Astrocyte of the cerebellum (primary cell): ENCODE measurements at places on chromosomes 3 and 15.
A peak's percentile ranks its signal among the peaks of the same experiment; 100 is the strongest.

DNA sequence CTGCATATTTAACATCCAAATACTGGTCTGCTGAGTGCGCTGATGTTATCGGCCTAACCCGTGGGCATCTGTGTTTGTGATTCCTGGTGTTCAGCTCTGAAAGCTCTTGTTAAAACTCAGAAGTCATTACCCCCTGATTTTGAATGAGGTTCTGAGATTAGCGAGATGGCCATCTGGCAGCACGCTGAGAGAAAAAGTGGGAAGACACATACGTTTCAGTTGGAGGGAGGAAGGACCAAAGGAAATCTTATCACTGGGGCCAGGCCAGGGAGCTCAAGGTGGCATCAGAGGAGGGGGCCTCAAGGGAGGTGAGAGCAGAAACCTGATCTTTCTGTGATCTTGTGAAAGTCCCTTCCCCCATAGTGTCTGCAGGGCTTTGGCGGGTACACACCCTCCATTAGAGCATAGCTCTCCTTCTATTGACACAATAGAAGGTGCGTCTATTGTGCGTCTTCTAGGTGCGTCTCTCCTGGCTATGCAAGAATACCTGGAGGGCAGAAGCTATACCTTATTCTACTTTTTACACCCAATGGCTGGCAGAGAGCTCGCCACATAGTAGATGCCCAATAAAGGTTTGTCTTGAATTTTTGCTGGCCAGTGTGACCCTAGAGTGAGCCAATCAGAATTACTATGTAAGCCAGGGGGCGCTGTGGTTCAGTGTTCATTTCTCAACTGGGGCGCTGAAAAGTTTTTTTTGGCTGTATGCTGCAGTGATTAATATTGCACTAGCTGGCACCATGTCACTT lies 182.4 kb downstream of the SHQ1 start:
- no peak for DNase-seq

- DNase-seq: no peak
Measured at GRCh38 chr3:81765400-81765799, 4.0 kb upstream of the GBE1 start.

DNA sequence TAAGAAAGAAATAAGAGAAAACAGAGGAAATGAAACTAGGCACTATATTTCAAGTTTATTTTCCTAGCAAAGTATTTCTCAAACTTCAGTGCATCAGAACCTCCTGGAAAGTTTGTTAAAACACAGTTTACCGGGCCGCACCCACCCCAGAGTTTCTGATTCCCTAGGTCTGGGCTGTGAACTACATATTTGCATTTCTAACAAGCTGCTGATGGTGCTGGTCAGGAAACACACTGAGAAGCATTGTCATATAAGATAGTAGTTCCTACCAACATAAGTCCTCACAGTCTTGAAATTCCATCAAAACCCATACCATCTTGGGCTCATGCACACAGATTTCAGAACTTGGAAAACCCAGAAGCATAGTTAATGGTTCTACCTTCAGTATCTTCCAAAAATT lies 8.3 kb downstream of the SLC9A9 start:
- DNase-seq: no peak

DNA sequence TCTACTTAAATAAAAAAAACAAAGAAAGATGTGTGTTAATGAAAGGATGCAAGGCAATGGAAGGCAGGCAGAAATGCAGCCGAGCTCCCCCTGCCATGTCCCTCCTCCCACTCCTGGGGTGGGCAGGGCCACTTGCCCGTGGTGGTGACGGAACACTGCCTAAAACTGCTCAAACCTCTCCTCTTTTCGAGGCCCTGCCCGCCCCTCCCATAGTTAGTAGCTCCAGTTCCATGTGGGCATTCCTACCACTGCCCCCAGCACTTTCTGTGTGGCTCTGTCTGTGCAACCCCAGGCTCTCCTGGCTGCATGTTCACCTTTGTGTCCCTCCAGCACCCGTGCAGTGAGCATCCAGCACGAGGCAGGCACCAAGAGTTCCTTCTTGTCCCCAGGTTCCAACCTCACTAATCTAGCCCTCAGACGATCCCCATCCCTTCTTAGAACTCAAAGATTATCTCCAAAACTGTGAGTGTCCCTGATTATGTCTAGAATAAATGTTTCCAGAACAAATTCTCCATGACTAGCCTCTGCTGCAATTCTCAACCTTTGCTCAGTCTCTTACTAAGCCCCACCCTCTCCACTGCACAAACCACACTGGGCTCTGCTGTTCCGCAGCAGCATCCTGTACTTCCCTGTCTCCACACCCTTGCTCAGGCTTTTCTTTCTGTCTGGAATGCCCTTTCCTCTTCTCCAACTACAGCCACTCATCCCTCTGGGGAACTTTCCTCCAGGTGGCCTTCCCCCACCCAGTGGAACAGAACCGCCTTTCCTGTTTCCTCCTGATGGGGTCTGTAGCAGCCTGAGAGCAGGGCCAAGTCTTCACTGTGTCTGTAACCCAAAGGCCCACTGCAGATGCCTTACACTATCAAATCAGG lies 32.6 kb upstream of the SPTBN5 start:
- no peak for DNase-seq

- DNase-seq: no peak
Measured at GRCh38 chr3:195356151-195357086, 85.5 kb upstream of the XXYLT1 start.

DNA sequence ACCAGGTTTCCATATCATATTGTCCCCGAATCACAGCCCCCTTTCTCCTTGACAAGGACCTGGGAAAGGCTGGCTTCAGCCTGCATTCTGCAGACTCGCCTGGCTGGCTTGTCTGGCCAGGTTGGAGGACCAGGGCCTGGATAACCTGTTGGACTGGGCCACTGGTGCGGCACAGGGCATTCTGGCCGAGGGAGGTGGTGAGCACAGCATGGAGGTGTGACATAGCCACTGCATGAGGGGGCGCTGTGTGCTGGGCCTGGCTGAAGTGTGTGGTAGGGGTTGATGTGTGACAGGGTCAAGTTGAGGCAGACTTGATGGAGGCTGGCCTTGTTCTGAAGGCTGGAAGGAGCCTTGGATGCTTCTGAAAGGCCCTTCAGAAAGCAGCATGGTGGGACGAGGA lies 2.9 kb downstream of the ESYT3 start:
- no peak for DNase-seq

GRCh38 chr15:42456531-42456930 lies 34.4 kb downstream of the ZNF106 start:
- no peak for DNase-seq

DNA sequence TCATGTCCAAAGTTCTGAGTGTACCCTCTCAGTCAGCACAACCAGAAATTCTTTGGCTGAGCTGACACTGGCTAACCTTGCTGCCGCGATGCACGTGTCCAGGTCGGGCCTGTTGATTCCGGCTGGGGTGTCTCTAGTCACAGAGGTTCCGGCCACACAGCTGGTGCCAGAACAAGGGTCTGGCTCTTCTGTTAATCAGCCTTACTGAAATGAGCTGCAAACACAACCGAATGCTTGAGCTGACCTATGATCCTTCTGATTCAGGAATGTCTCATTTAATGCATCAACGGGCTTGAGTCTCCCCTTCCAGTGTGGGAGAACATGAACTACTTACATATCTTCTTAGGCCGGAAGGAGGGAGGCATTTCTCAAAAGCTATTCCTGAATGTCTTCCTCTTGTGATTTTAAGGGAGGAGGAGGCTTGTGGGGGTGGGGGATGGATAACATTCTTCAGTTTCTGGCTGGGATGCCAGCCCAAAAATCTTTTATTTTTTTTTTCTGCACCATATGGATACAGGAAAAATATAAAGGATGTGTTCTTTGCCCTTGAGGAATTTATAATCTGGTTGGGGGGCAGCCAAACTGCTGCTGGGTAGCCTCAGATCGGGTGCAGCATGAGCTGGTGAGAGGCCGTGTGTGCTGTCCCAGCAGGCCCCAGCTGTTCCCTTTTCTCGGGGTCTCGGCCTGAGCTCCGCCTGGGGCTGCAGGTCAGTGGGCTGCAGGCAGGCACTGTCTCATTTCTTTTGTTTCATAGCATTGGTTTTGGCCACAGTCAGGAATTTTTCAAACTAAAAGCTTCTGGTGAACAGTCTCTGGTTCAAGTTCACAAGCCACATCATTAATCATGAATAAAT lies 319.1 kb upstream of the TBL1XR1 start:
- DNase-seq: peak; percentile 96

- DNase-seq: peak; percentile 97
Measured at GRCh38 chr3:11499144-11499543, 144.6 kb downstream of the VGLL4 start.

GRCh38 chr3:136992115-136992514 lies 34.3 kb downstream of the IL20RB start:
- no peak for DNase-seq

DNA sequence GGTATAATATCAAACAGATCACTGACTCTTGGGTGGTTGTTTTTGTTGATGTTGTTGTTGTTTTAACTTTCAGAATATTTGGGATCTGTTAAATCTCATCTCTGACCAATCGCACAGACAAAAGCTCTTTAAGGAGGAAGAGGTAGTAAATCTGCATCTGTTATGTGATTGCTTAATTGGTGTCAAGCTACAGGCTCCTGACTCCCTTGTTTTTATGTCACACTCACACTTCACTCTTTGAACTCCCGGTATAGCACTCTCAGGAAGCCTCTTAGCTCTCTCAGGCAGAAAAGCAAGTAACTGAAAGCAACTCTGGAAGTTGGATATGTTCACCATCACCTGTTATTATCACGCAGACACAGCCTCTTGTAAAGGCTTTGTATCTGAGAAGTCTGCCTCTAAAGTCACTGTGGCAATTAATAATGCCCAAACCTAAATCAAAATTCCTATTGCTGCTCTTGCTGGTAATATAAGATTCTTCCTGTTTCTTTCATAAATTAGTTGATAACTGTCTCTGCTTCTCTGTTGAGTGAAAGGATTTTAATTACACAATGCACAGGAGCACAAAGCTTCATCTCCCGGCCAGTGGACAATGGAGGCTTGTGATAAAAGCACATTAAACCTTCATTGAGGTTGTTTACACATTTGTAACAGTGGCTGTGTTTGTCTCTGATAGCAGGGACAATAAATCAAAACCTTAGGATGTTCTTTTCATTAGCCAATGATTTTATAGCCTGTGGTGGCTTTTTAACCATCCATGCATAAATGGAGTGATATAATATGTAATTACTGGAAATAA lies 576.7 kb downstream of the MFSD1 start:
- no peak for DNase-seq

- DNase-seq: no peak
Measured at GRCh38 chr15:82995938-82996337, 9.9 kb downstream of the RAMAC start.

DNA sequence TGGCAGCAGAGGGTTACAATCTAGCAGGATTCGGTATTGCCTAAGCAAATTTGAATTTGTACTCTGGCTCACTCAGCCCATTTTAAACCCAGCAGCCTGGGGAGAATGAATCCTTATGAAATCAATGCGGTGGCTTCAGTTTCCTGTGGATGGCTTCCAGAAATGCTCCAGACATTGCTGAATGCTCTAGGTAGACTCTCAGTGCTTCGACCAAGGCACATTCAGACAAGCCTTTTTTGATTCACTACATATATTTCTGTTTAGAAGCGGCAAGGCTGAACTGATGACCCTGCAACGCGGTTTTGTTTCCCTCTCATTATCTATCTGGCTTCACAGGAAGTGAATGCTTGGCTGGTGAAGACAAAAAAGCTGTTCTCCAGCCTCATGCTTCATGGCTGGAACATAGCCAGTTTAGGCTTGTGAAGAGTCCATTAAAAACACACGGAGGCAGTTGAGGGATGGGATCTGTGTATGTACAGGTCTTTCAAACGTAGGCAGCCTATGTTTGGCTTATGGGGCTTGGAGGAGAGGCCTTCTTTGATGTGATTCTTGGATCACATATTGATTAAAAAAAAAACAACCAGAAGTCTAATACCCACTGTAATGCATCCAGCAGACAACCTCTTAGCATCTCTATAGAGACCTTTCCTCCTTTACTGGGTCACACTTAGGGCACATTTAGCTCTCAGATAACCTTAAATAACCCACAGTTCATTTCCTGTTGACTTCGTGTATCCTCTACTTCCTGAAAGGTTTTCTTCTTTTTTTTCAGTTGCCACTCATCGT lies 400.2 kb upstream of the TBL1XR1 start:
- peak; percentile 97 for DNase-seq

DNA sequence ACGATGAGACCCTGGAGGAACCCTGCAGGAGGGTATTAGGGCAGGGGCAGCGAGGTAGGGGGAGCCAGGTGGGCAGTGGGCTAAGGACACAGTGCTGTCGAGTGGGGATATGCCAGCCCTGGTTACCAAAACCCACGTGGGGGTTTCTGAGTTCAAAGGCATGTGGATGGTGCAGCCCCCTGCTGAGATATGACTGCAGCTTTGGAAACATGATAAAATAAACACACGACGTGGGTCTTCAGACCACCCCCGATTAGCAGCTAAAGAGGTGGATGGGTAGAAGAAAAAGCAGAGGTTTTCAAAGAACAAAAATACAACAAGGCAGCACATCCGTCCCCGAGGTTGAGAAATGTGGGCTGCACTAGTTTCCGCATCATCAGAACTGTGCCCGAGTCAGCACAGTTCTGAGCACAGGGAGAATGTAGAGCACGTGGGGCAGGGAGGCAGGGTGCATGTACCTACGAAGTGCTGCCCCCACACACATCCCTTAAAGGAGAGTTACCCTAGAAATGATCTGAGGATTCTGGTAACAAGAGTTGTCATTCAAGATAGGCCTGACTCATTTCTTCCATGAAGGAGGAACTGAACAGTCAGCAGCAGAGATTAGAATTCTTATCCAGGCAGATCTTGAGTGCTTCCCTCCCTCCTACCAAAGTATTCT lies 121.3 kb downstream of the RPLP1 start:
- DNase-seq: no peak

GRCh38 chr3:11269007-11269406 lies 3.2 kb upstream of the ATG7 start:
- DNase-seq: no peak

GRCh38 chr3:27279123-27279522 lies 90.1 kb downstream of the NEK10 start:
- DNase-seq: no peak

DNA sequence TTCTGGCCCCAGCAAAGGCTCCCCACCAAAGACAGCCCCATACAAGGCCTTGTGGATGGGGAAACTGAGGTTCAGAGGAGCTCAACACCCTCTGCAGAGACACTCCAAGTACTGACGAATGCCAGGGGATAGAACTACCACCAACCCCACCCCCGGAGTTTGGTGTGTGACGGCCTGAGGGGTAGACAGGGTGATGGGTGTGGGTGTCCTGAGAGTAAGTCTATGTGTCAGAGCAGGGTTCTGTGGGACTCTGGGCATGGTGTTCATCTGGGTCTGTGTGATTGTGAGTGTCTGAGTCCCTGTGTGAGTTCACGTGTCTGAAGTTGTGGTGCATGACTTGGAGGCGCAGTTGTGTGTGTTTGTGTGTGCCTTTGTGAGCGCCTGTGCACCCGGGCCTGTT lies 7.4 kb downstream of the PTH1R start:
- DNase-seq: no peak

- DNase-seq: peak; percentile 84
Measured at GRCh38 chr3:143973259-143974021, 1.8 kb downstream of the DIPK2A start.

DNA sequence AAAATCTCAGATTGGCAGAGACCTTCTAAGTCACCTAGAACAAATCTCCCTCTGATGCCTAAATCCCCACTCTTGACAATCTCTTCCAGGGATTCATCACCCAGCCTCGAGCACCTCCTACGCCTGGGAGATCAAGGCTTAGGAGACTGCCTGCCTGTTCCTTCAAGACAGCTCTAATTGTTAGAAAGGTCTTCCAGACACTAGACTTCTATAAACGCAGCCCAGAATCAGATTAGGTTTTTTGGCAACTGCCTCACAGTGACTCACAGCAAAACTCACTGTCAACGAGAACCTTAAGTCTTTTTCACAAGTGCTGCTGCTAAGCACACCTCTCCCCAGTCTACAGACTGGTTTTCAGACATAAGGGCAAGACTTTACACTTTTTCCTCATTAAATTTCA lies 23.1 kb downstream of the SRGAP3 start:
- DNase-seq: peak; percentile 59

GRCh38 chr15:41474436-41474835 lies 19.2 kb upstream of the ITPKA start:
- DNase-seq: no peak
